Astrocyte (in vitro differentiated cells and primary cell): ENCODE measurements at places on chromosomes 5 and 9. TPM values are rescaled to one million over a fixed set of nuclear protein-coding genes. Genes with fewer than 3 reads are reported as not detected.

- peaks cover 30% of the 10 kb centered on the region for H3K36me3 ChIP-seq
- DNase-seq: no peak
- peaks cover 16% of the 10 kb centered on the region for H3K4me1 ChIP-seq
- H3K4me3 ChIP-seq: no peak overlapping the region
- H3K27me3 ChIP-seq: no peaks in the 10 kb centered on the region
Measured at GRCh38 chr5:446066-446882, 3.3 kb downstream of the EXOC3 start.

- peaks cover 13% of the 10 kb centered on the region for H3K4me1 ChIP-seq
- H3K27me3 ChIP-seq: no peaks in the 10 kb centered on the region
- no peak for DNase-seq
- no peaks in the 10 kb centered on the region for H3K36me3 ChIP-seq
- H3K4me3 ChIP-seq: no peak overlapping the region
Measured at GRCh38 chr9:73183917-73184861, 32.5 kb downstream of the ANXA1 start.

The CDC20B gene
- 0.11 and 0.17 TPM in 2 replicates for total RNA-seq

GRCh38 chr9:105697871-105698270 lies 3.5 kb downstream of the TMEM38B start:
- no peaks in the 10 kb centered on the region for H3K36me3 ChIP-seq
- no peak for DNase-seq
- H3K4me1 ChIP-seq: peaks cover 10% of the 10 kb centered on the region
- no peak overlapping the region for H3K4me3 ChIP-seq
- no peak overlapping the region for H3K27ac ChIP-seq
- H3K27me3 ChIP-seq: peaks cover 11% of the 10 kb centered on the region

DNA sequence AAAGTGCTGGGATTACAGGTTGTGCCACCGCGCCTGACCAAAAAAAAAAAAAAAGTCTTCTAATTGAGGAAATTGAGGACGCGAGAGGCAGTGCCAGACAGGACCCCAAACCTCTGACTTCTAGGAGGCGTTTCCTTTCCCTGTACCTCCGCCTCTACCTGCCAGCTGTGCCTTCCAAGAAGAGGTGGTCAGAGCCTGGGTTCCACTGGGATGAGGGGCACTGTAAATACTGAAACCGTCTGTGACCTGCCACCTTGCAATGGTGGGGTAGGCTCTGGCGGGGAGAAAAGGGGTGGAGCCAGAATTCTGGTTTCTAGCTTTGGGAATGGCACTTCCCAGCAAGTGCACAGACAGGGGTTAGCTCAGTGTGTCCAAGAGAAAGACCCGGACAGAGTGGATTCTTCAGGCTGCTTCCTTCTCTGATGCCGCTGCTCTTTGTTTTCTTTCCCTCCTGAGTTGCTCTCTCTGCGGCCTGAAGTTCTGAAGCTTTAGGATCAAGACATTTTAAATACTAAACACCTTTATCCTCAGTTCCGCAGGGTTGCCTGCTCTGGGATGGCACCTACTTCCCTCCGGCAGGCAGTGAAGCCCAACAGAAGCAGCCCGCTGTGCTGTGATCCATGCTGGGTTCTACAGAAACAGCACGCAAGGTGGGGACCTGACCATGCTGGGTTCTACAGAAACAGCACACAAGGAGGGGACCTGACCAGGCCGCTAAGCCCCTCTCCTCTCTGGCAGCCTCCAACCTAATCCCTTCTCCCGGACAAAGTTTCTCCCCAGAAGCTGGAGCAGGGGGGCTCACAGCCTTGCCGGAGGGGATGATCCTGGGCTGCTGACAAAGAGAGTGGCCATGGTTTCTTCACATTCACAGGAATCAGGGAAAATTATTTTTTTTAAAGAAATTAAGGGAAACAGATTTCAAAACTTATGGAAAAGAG lies 65.2 kb downstream of the OTULIN start:
- no peaks in the 10 kb centered on the region for H3K27me3 ChIP-seq
- H3K36me3 ChIP-seq: no peaks in the 10 kb centered on the region
- no peak for DNase-seq
- H3K27ac ChIP-seq: no peak overlapping the region
- H3K4me3 ChIP-seq: no peak overlapping the region

DNA sequence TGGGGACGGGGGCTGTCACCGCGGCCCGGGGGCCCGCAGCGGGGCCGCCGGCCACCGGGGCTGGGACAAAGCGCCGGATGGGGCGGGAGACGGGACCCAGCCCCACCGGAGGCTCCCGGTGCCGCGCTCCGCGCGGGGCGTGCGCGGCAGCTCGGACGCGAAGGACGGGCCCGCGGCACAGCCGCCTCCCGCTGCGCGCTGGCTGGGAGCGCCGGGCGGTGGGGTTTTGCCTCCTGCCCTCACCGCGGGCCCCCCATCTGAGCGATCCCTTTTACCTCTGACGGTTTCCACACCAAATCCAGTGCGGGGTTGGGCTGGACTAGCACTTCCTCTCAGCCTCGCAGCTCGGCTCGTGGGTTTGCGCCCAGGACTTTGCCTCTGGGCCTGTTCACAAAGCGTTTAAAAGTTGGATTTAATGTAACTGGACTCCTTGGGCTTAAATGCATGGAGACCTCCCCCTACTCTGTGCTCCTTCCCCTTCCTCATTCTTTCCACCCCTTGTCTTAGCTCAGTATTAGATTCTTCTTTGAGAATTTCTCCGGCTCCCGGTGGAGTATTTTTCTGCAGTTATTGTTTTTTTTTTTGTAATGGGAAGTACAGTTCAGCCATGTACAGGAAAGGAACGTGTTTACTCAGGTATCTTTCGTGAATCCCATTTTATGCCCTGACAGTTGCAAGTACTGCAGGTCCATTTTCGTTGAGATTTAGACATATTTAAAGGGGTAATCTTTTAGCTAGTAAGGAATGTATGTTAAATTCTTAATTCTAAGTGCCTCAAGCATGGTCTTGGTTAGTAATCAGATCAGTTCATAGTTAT lies 691 bp downstream of the FCHO2 start:
- no peaks in the 10 kb centered on the region for H3K36me3 ChIP-seq
- DNase-seq: peak; percentile 62
- H3K4me3 ChIP-seq: peak overlapping the region; percentile 91
- peaks cover 29% of the 10 kb centered on the region for H3K4me1 ChIP-seq
- no peaks in the 10 kb centered on the region for H3K27me3 ChIP-seq
- peak overlapping the region; percentile 96 for H3K27ac ChIP-seq

The PTPRD gene
- total RNA-seq: 84.0 and 88.1 TPM in 2 replicates

- DNase-seq: no peak
- no peak overlapping the region for H3K4me3 ChIP-seq
Measured at GRCh38 chr5:115977096-115977495, 14.8 kb downstream of the LVRN start.

GRCh38 chr9:28841775-28842174 lies 1268.5 kb upstream of the C9orf72 start:
- no peak for DNase-seq
- no peaks in the 10 kb centered on the region for H3K36me3 ChIP-seq
- no peak overlapping the region for H3K4me3 ChIP-seq
- H3K27ac ChIP-seq: no peak overlapping the region
- H3K27me3 ChIP-seq: no peaks in the 10 kb centered on the region

GRCh38 chr5:59790776-59791475 lies 102.6 kb downstream of the PDE4D start:
- H3K36me3 ChIP-seq: no peaks in the 10 kb centered on the region
- H3K4me3 ChIP-seq: peak overlapping the region; percentile 26
- H3K27ac ChIP-seq: peak overlapping the region; percentile 30
- H3K27me3 ChIP-seq: no peaks in the 10 kb centered on the region
- H3K4me1 ChIP-seq: peaks cover 38% of the 10 kb centered on the region

- no peak overlapping the region for H3K4me3 ChIP-seq
- H3K4me1 ChIP-seq: no peaks in the 10 kb centered on the region
- H3K27ac ChIP-seq: no peak overlapping the region
Measured at GRCh38 chr5:145764325-145764724, 70.8 kb downstream of the PRELID2 start.

DNA sequence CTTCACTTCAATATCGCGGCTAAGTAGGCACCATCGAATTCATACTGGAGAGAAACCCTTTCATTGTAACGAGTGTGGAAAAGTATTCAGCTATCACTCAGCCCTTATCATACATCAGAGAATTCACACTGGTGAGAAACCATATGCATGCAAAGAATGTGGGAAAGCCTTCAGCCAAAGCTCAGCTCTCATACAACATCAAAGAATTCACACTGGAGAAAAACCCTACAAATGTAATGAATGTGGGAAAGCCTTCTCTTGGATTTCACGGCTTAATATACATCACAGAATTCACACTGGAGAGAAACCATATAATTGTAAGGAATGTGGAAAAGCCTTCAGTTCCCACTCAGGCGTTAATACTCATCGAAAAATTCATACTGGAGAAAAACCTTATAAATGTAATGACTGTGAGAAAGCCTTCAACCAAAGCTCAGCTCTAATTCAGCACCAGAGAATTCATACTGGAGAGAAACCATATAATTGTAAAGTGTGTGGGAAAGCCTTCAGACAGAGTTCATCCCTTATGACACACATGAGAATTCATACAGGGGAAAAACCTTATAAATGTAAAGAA lies 9.5 kb downstream of the ZNF879 start:
- no peak overlapping the region for H3K4me3 ChIP-seq
- DNase-seq: no peak
- no peaks in the 10 kb centered on the region for H3K27me3 ChIP-seq
- H3K27ac ChIP-seq: no peak overlapping the region

- H3K4me3 ChIP-seq: no peak overlapping the region
- no peaks in the 10 kb centered on the region for H3K4me1 ChIP-seq
- H3K27ac ChIP-seq: no peak overlapping the region
- no peak for DNase-seq
- no peaks in the 10 kb centered on the region for H3K36me3 ChIP-seq
Measured at GRCh38 chr5:74409712-74410111, 230.8 kb downstream of the ENC1 start.

The DHX29 gene
- total RNA-seq: 27.0 and 28.8 TPM in 2 replicates

DNA sequence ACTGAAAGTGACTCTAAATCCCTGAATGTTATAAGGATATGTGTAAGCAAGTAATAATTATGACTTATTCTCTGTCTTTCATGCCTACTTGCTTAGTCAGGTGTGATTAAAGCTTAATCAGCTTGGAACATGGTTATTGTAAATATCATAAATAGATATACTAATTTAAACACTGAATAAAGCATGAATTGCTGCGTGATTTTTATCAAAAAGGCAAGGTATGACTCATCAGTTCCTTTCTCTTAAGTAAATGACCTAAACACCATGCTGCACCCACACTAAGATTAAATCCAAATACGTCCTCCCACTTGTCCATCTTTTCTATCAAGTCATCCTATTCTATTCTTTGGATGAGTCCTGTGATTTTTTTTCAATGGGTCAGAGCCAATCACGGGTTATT lies 124.6 kb upstream of the MTAP start:
- H3K27me3 ChIP-seq: no peaks in the 10 kb centered on the region
- H3K4me3 ChIP-seq: peak overlapping the region; percentile 4
- peak overlapping the region; percentile 83 for H3K27ac ChIP-seq
- H3K36me3 ChIP-seq: no peaks in the 10 kb centered on the region
- H3K4me1 ChIP-seq: peaks cover 46% of the 10 kb centered on the region
- DNase-seq: peak; percentile 92

GRCh38 chr9:16191191-16191590 lies 638.3 kb downstream of the CCDC171 start:
- H3K27ac ChIP-seq: peak overlapping the region; percentile 86
- DNase-seq: no peak
- peaks cover 32% of the 10 kb centered on the region for H3K4me1 ChIP-seq
- H3K36me3 ChIP-seq: no peaks in the 10 kb centered on the region
- no peak overlapping the region for H3K4me3 ChIP-seq

DNA sequence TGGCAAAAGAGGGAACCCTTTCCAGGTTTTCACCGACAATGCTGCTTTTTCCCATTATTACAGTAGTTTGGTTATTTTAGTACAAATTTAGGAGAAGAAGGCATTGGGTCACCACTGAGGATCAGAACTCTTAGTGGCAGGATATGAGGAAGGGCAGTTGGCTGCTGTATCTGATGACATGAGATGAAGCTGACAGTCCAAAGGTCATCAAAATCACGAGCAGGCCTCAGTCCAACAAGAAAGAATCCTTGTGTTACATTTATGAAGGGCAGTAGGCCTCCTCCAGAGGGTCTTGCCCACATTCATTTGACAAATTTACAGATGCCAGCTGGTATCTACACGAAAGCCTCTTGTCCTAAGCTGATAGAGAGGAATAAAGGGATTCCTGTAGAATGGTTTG lies 49.5 kb upstream of the COL15A1 start:
- peaks cover under 1% of the 10 kb centered on the region for H3K4me1 ChIP-seq
- no peak overlapping the region for H3K4me3 ChIP-seq
- H3K27ac ChIP-seq: no peak overlapping the region

The OR1Q1 gene
- not detected in 2 replicates for total RNA-seq

GRCh38 chr9:130430232-130430631 lies 14.5 kb upstream of the ASS1 start:
- no peaks in the 10 kb centered on the region for H3K36me3 ChIP-seq
- H3K27me3 ChIP-seq: no peaks in the 10 kb centered on the region
- peaks cover 23% of the 10 kb centered on the region for H3K4me1 ChIP-seq
- no peak overlapping the region for H3K4me3 ChIP-seq

The F2R gene
- 285 and 331 TPM in 2 replicates for total RNA-seq

The TEX53 gene
- total RNA-seq: not detected in 2 replicates

GRCh38 chr5:132458651-132459030 lies 31.9 kb downstream of the IRF1 start:
- H3K36me3 ChIP-seq: no peaks in the 10 kb centered on the region
- peak overlapping the region; percentile 78 for H3K27ac ChIP-seq
- no peaks in the 10 kb centered on the region for H3K27me3 ChIP-seq
- no peak overlapping the region for H3K4me3 ChIP-seq

DNA sequence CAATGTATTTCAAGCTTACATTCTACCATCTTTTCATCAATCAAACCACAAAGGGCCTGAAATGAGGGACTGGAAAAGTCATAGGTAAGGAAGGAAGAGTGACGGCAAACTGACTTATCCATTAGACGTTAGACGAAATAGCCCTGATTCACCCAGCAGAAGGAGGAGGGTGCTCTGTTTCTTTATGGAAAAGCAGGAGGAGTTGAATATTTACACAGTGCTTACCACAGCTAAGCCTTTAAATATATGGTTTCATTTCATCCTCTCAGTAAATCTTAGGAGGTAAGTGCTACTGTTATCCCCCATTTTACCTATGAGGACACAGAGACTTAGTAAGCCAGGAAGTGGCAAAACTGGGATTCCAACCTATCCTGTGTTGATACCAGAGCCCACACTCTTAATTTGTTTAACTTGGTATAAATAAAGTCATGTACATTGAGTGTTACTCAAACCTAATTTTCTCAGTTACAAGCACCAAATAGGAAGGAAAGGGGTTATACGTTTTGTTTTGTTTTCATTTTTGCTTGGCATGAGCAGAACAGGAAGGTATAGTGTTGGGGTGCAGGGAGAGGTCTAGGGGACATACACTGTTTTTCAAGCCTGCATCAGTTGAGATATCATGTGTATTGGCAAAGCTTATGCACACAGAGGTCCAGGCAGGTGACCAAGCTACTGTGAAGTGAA lies 98.1 kb upstream of the IFNK start:
- no peaks in the 10 kb centered on the region for H3K36me3 ChIP-seq
- H3K4me3 ChIP-seq: no peak overlapping the region
- H3K27ac ChIP-seq: no peak overlapping the region
- H3K4me1 ChIP-seq: peaks cover 6% of the 10 kb centered on the region

The WDR70 gene
- 31.3 and 34.7 TPM in 2 replicates for total RNA-seq

The FAF2 gene
- 56.2 and 58.5 TPM in 2 replicates for total RNA-seq

The ENTREP1 gene
- 2.0 and 3.4 TPM in 2 replicates for total RNA-seq
